Kasumi-1 (cell line): ENCODE measurements at places on chromosomes 2 and 18.
A peak's percentile ranks its signal among the peaks of the same experiment; 100 is the strongest.

- DNase-seq: no peak
Measured at GRCh38 chr18:7784171-7784570, 217.1 kb downstream of the PTPRM start.

DNA sequence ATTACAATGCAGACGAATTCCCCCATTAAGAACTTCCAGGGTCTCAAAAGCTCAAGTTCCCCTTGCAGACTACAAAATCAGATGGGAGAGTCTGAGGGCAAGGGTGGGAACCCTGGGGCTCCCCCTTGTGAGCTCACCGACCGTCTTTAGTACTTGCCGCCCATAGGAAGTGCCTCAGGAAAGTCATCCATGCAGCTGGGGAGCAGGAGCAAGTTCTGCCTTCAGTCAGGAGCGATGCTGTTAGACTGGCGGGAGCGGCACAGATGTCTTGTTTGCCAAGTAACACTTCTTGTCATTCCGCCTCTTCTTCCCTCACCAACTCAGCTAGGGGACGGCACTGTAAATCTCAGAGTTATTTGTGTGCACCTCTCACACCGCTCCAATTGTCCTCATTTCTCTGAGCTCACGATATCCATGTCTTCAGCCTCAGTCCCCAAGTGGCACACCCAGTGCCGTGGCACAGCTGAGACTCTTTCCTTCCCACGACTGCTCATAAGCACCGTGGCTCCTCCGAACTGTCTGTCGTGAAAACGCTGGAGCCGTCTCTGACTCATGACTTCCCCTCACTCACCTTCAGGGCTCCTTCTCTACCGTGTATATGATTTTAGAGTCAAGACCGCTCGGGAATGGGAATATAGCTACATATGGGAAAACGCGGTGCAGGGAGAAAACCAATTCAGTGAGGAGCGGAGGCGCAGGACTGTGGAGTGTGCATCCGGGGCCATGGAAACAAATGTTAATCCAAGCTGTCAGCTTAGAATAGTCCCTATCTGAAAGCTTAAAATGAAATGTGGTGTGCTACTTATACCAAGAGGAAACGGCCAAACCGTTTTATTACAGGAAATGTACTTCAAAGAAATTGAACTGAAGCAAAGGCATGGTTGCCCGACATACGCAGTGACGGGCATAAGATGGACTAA lies 34.0 kb downstream of the UXS1 start:
- peak; percentile 80 for DNase-seq

DNA sequence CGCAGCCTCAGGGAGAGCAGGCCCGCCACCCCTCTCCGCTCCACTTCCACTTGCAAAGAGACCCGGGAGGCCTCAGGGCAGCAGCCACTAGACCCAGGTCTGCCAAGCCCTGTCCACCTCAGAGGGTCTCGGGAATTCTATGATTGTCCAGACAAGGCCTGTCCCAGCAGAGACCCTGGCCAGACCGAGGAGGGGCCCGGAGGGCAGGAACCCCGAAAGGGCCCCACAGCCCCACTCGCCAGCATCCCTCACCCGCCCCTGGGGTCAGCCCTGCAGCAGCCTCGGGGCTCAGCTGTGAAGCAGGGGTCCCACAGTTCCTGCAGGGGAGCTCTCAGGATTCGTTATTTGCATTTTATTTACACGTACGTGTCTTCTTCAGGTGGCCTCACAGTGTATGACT lies 269.5 kb downstream of the EIPR1 start:
- DNase-seq: no peak

DNA sequence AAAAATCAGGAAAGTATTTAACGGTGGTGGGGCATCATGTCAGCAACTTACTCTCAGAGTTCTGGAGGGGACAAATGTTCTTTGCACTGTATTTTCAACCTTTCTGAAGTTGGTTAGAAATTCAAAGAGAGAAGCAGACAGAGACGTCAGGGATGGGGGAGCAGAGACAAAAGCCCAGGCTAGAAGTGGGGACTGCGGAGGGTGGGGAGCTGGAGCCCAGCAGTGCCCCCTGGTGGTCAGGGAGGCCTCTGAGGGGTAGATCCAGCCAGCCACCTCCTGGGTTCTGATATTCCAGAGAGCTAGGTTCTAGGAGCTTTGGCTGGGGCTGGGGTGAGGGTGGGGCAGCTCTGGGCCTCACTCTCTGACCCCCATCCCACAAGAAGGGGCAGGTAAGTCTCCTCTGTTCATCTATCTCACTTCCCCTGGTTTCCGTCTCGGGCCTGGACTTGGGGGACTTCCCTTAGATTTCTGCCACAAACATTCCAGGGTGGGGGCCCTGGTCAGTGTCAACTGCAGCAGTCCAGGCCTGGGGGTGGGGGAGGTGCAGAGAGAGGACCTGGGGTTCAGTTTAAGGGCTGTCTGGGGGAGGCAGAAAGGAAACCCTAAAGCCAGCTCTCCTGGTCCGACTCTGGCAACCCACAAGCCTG lies 8.9 kb downstream of the TNS1 start:
- DNase-seq: peak; percentile 7

- DNase-seq: no peak
Measured at GRCh38 chr18:79434607-79435401, 39.1 kb downstream of the NFATC1 start.

DNA sequence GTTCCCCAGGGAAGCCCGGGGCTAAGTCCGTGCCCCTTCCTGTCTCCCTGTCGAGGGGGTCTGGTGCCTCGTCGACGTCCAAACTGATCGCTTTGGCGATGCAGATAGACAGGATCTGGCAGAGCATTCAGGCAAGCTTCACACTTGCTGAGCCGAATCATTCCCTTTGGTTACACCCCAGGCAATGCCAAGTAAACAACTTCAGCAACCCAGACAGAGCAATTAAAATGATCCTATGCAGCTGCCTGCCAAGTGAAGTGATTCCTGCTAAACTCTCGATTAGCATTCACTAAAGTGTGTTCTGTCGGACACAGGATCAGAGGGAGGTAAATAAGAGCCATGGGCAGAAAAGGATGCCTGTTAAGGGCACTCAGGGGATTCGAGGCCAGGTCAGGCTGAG lies 108.2 kb upstream of the RAB12 start:
- no peak for DNase-seq

DNA sequence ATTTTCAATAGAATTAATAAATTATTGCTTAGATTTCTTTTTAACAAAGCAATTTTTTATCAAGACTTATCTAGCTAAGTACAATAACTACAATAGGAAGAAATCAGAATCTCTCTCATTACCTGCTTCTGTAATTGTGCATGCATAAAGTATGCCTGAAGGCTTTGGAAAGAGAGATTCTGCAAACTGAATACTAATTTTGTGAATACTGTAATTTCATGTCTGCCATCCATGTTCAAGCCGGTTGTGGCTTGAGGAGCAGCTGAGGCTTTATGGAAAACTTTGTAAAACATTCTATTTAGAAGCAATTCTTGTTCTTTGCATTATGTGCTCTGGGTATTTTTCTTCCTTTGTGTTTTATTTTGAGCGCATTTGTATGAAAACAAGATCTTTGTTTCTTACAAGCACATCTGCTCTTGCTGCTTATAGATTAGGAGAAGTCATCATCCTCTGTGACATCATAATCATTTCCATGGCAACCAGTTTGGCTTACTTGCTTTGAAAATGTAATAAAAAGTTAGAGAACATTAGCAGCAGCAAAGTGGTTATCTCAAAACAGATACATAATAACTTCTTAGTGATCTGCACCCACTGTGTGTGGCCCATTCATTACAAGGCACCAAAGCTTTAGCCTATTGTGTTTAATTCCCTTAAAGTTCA lies 16.0 kb upstream of the IKZF2 start:
- no peak for DNase-seq

DNA sequence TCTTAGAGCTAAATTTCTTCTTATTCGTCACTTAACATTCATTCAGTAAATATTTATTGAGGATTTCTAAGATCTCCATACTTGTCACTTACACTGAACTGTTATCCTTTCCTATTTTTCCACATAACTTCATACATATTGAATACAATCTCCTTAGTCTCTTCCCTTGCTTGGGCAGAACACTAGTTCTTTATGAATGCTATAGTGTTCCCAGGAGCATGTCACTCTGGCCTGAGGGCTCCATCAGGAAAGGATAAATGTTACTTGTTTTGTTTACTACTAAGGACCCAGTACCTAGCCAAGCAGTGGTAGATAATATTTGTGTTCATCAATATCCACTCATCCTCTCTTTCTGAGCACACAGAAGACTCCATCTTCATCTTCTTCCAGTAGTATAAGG lies 544.7 kb downstream of the ZEB2 start:
- no peak for DNase-seq

GRCh38 chr2:200614249-200614648 lies 28.4 kb downstream of the AOX1 start:
- DNase-seq: no peak

DNA sequence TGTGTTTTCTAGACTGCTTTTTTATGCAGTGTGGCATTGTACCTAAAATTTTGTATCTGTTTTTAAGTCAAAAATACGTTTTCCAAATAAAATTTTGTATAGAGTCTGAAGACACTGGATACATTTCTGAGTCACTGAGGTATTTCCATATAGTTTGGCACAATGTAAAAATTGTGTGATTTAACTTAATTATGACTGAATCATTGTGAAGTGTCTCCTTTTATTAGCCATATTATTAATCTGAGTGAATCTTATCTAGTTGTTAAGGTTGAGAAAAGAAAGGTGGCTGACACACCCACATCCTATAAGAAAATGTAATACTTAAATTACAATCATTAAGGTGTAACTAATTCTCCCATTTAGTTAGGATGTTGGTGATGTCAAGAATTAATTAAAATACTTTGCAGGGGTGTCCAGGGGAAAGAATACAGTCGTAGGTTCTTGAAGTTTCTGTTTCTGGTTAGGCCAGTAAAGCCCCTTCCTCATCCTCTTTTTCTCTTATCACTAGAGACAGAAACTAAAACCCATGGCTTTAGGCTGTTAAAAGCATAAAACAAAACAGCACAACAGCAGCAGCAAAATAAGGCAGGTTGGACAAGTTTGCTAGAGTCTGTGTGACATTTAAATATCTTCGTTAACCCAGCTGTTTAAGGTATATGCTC lies 71.6 kb downstream of the UBE2E3 start:
- no peak for DNase-seq

- DNase-seq: no peak
Measured at GRCh38 chr2:160472839-160473251, 20.8 kb downstream of the RBMS1 start.

DNA sequence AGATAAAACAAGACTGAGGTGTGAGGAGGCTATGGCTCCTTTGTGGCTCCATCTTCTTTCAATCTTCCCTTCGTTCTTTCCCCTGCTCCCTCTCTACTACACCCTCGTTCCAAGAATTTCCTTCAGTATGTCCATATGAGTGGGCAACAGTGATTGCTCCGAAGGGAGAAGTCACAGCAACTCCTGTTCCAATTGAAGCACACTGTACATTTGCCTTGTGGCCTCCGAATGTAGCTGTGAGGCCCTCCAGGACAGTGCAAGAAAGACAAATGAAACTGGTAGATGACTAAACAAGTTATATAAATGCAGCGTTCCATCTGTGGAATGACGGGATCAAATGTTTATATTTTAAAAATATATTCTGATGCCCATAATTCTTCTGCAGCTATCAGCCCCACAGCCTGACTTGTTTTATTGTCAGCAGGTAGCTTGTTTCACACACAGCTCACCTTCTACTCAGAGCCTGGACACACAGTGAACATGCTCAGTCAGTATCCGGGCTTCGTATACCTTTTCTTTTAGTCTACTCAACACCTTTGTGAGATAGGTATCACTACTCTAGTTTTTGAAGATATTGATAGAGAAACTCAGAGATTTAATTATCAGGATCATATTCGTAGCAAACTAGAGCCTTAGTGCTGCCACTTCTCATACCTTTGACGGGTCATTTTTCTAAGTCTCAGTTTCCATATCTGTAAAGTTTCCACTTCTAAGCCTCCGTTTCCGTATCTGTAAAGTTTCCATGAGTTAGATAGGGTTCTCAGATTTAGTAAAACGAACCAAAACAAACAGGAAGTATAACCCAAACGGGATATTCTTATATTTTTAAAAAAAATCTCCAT lies 216.7 kb upstream of the STON1 start:
- no peak for DNase-seq

GRCh38 chr2:211371465-211371864 lies 815.1 kb downstream of the CPS1 start:
- no peak for DNase-seq

- peak; percentile 64 for DNase-seq
Measured at GRCh38 chr2:53913721-53914120, 54.0 kb upstream of the GPR75 start.

DNA sequence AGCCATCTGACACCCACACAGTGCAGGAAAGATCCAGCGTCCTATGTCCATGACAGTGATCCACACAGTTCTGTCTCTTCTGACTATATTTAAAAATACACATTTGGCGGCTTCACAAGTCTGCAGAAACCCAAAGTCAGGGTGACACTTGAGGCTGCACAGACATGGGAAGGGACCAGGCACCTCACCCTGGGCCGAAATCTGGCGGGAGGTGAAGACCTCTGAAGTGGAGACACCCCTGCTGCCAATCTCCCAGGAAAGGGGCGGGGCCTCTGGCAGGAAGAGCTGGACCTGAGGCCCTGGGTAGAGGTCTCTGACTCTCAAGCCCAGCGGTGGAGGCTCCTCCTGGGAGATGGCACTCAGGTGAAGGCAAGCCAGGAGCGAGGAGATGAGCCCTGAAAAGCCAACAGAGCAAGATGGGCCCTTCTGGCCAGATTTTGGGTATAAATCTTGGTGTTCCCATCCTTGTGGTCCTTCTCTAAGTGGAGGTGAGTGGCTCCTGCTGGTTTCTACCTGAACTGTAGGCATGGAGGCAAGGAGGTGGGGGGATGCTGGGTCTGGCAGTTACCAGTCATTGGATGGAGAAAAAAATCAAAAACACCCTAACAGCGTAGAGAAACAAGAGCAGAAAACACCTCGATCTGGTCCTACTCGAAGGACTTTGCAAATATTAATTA lies 248.4 kb downstream of the HDAC4 start:
- DNase-seq: no peak

- DNase-seq: no peak
Measured at GRCh38 chr18:74148543-74149070, 284 bp downstream of the TIMM21 start.

DNA sequence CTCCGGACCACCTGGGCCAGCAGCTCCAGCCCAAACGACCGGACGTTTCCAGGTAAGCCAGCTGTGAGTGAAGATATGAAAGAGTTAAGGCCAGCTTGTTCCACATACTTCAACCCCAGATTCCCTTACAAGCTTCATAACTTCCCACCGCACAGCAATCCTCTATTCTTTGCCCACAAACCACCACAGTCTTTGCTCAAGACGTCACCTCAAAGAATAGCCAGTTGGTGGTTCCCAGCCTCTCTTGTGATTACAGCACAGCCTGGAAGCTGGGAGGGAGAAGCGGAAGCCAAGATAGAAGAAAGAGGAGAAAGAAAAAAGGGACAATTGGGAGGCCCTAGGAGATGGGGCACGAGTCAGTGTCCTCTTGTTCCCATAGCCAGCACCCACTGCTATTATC lies 70.6 kb downstream of the NRP2 start:
- DNase-seq: no peak

- no peak for DNase-seq
Measured at GRCh38 chr18:40431071-40431985, 1523.7 kb upstream of the PIK3C3 start.

GRCh38 chr2:38224821-38225437 lies 149.0 kb upstream of the CYP1B1 start:
- DNase-seq: no peak

- DNase-seq: no peak
Measured at GRCh38 chr2:162091325-162092007, 17.5 kb upstream of the DPP4 start.
